Naive B cell (primary cell): ENCODE measurements at places on chromosomes 1 and 21.

DNA sequence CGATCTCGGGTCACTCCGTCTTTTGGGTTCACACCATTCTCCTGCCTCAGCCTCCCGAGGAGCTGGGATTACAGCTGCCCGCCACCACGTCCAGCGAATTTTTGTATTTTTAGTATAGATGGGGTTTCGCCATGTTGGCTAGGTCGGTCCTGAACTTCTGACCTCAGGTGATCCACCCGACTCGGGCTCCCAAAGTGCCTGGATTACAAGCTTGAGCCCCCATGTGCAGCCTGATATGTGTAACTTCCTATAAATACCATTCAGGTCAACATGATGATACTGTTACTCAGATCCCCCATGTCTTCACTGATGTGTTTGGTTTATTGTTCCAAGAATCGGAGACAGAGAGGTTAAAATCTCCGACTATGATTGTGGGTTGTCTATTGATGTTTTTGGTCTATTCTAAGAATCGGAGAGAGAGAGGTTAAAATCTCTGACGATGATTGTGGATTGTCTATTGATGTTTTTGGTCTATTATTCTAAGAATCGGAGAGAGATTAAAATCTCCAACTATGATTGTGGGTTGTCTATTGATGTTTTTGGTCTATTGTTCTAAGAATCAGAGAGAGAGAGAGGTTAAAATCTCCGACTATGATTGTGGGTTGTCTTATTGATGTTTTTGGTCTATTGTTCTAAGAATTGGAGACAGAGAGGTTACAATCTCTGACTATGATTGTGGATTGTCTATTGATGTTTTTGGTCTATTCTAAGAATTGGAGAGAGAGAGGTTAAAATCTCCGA is 17.0 kb downstream of the C1orf159 start:
- DNase-seq: no peak

DNA sequence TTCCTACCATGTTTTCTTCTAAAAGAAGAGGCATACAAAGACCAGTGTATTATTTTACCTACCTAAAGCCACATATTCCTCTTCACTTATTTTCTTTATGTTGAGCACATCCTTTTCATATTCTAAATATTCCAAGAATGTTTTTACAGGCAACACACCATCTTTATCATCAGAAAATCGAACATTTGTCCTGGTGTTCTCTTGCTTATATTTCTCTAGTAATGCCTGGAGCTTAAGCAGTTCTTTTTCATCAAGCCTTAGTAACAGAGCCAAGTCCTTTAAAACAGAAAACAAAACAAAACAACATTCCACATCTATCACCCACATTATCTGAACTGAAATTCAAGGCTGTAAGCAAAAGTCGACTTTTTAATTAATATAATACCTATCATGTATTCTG is 88.7 kb downstream of the IARS2 start:
- DNase-seq: no peak

DNA sequence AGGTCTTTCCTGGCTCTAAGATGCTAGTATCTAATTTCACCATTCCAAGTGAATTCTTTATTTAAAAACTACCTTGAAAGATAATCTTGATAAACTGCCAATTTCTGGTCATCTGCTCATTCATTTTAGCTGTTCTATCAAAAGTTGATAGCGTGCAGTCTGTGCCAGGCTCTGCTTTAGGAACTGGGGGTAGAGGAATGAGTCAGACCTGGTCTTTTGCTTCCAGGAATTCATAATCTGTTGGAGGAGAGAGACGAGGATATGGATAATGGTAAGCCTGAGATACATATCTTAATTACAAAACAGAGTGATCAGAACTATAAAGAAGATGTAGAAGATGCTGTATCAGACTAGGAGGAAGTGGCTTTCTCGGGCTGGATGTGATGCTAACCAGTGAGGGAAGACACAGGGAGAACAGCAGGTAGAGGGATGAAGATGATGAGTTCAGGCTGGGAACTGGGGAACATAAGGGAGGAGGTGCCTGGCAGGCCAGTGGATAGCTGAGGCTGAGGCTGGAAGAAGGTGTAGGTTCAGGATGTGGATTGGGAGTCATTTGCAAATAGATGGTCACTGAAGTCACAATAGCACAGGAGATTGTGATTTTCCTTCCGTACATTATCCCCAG is 12.3 kb upstream of the PHC2 start:
- DNase-seq: no peak

DNA sequence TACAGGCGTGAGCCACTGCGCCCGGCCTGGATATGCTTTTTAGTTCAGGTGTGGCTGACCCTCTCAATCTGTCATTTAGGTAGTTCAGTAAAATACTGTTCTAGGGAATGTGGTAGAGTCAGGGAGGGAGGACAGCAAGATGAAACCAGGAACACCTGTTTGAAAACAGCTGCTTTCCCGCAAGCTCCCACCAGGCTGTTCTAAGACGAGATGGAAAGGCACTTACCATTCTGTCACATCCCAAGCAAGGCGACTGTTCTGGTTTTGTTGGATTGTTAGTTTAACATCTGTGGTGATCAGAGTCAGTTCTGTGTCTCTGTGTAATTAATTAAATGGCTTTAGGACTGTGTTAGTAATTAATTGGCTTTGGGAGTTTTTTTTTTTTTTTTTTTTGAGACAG is 2.9 kb downstream of the CHAF1B start:
- no peak for DNase-seq

DNA sequence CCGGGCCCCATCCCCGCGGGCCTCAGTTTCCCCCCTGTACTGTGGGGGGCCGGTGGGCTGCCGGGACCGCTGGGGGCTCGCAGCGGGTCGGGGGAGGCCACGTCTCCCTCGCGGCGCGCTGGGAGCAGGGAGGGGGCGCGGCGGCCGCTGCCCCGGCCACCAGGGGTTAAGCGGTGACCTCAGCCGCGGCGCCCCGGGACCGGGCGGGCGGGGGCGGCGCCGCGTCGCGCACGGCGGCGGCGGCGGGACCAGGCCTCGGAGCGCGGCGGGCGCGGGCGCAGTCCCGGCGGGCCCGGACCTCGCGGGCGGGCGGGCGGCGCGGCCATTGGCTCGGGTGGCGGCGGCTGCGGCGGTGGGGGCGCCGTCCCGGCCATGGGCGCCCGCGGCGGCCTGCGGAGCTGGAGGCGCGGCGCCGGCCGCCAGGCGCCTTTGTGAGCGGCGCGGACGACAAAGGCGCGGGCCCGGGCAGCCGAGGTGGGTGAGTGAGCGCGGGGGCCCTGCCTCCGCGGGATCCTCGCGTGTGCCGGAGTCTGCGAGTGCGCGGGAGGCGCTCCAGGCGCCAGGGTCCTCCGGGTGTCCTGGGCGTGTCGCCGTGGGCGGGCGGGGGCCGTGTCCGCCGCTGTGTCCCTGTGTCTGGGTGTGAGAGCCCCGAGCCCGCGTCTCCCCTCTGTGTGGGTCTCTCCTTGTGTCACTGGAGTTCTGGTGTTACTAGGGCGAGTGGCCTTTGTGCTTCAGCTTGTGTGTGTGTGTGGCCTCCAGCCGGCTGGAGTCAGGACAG is at the start of gene ARHGEF10L:
Gene ARHGEF10L (plus strand): TSS at position 222 of the 778 bp plus-strand sequence. CDS start 40,898 bp downstream, outside the sequence.
- DNase-seq: no peak

GRCh38 chr1:174713796-174714195 is 266.0 kb downstream of the GPR52 start:
- DNase-seq: no peak

GRCh38 chr1:117579221-117579906 is 26.5 kb upstream of the TENT5C start:
- no peak for DNase-seq

GRCh38 chr21:36551731-36552433 is 72.0 kb upstream of the CLDN14 start:
- DNase-seq: no peak

DNA sequence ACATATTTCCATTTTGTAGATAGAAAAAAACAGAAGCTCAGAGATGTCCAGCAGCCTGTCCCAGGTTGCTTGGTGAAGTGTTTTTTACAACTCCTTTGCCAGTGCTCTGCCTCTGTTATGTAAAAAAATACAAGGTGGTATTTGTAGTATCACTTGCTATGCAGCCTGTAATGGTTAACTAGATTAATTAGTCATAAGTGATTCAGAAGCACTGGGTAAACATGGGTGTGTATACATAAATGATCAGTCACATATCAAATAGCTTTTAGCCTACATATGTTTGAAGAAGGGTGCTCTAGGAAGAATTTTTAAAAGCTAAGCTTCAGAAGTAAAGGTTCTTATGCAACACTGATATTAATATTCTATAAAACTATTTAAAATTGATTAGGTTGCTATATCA is 70.0 kb upstream of the MAGI3 start:
- DNase-seq: no peak

DNA sequence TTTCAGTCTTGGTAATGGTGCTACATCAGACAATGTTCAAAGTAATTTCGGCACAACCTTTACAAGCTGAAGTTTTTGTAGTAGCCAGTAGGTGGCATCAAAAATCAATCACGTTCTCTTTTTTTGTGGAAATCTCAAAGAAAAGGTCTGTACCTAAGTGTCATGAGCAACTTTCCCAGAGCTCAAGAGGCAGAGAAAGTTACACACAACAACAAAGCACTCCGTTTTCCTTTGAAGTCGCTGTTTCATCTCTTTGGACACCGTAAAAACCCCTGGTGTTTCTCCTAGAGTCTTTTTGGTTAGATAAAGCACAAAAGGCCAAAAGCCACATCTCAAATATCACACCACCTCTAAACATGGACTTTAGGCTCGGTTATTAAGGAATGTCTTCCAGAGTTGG is 131.6 kb downstream of the LHX8 start:
- no peak for DNase-seq

DNA sequence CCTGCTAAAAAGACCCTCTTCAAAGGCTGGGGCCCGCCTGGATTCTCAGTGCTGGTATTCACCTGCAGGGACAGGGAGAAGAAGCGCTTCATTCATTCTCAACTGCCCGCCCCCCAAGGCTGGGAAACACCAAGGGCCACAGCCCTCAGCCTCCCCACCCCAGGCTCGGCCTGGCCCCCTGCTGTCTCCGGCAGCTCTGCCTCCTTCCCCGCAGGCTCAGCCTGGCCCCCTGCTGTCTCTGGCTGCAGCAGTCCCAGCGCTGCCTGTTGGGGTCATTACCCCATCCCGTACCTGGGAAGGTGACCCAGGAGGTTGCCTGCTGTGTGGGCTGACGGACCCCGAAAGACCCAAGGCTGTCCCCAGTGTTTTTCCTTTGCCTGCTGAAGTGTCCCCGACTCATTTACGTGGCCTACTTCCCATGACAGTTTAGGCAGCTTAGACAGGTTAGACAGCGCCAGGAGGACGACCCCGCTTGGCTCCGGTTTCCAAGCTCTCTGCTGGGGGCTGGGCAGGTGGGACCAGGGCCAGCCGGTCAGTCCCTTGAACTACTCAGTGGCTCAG is 22.9 kb upstream of the CLSTN1 start:
- DNase-seq: no peak

GRCh38 chr1:201418461-201418860 is 3.1 kb downstream of the TNNI1 start:
- no peak for DNase-seq

DNA sequence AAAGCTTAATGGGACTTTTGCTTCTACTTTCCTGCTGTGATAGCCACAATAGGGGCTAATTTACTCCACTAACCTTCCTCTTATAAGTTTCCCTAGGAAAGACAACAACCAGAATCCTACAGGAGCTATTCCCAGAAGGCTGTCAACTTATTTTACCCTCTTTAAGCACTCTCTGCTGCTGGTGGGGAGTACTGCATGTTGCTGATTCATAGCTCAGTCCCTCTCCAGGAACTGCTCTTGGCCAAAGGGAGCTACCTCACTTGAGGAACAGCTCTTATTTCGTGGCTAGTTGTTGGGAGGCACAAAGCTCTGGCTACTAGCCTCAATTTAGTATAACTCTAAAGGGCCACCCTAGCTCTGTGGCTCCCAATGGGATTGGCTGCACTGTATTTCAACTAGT is 37.2 kb downstream of the ADSS2 start:
- no peak for DNase-seq

DNA sequence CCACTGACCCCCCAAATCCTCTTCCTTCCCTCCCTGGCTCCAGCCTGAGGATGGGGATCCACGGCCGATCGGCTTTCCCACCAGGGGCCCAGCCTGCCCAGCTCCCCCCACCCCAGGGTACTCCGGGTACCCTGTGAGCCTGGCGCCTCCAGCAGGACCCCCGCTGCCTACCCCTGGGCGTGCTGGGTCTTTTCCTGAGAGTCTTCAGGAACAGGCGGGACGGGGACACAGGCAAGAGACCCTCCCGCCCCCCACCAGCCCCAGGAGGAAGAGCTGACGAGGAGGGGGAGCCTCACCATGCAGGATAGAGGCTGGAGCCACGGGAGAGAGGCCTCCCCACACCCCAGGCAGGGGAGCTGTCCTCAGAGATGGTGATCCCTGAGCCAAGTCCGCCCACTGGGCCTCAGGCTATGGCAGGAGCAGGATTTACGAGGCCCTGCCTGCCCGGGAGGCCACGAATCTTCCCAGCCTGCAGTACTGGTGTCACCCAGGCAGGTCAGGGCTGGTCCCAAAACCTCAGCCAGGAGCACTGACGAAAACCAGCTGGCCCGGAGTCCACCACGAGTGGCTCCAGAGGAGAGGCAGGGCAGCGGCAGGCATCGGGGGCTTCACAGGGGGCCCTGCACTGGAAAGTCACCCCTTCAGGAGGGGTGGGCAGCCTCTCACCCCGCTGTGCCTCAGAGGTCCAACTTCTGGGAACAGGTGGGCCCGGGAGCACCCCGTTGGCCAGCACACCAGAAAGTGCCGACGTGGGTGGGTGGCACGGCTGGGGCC is 58.0 kb downstream of the MEGF6 start:
- DNase-seq: no peak

DNA sequence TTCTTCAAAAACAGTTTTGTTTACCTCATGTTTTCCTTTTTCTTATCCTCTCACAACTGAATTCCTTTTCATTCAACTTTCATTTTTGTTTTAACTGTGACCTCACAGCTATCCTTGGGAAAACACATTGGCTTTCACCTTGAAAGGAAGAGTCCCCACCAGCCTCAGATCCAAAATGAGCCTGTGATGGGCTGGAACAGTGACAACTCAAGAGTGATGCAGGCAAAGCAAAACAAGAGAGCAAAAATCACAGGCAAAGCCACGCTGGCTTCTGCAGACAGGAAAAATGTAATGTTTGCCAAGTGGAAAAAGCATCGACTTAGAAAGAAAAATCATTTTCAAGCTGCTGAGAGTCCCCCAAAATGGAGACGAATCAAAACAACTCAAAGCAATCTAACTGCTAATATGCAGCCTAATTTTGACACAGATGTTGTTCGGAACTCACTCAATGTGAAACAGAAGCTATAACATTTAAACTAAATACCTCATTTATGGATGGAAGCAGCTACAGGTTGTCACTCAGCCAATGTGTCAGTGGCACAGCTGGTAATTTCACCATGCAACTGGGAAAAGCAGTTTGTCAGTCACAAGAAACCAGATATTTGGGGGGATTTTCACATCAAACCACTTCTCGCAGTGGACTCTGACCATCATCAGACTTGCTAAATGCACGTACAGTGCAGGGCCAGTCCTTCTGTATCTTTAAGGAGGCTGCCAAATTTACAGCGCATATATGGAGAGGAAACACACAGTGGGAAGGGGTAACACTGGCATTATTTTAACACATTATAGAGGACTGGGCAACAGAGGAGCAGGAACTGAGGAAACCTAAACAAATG is 50.7 kb downstream of the ALG14 start:
- no peak for DNase-seq

DNA sequence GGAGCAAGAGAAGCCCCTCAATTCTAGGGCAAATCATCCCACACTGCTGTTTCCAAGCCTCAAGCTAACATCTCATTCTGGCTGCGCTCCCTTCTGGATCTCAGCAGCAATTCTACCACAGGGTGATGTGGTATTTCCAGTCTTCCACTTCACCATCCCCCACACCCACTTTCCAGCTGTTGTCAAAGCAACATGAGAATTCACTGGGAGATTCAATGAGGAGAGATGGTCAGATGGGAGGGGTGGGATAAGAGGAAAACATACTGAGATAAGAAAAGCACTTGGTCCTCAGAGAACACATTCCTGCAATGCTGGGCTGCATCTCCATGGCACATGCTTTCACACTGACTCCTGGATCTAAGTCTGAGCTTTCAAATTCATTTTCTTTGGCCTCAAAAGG is 47.3 kb upstream of the LRRC52 start:
- no peak for DNase-seq
